Cerebellar nuclear complex (tissue), 1 donor: ENCODE measurements at places on chromosomes 13 and 19.

DNA sequence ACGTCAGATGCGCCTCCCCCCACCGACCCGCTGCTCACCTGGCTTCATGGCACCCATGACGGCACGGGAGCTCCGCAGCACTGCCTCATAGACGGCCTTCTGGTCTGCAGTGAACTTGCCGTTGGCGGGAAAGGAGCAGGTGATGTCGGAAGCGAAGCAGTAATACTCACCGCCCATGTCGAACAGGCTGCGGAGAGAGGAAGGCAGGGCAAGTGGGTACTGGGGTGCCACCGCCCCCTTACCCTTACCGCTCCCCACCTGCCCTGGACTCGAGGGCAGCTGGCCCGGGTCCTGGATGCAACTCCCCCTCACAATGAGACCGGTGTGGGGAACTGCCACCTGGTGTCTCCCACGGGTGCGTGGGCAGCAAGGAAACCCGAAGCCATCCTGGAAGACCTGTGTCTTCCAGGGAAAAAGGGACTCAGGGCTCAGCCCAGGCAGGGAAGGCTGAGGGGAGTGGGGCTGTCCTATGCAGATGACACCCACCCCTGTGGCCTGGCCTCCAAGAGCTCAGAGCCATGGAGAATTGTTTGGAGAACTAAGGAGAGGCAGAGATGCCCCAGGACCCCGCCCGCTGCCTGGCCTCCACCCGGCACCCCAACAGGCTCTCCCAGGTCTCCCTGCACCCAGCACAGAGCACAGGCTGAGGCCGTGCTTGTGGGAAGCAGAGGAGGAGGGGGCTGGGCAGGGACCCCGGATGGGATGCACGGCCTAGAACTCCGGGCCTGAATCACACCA is 28.3 kb downstream of the CEBPG start:
- DNase-seq: no peak

DNA sequence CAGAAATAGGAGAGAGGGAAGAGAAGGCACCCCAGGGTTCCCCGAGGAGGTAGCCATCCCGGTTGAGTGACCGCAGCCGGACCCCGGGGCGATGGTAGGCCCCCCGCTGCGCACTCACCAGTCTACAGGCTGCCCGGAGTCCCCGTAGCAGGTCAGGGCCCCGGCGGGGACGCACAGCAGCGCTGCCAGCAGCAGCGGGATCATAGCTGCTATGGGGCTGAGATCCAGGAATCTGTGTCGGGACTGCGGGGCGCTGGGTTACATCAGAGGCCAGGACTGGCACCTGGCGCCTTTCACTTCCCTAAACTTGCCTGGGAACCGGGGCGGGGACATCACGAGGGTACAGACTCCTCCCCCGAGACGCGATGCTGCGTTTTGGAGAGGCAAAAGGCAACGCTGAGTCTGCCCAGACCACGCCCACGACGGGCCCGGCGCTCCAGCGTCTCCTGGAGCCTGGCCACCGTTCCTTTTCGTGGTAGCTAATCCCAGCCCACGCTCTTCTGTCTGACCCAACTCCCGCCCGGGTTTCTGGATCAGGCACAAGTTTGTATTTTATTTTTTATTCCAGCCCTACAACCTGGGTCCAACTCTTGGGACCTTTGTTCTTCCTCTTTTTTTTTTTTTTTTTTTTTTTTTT is at the start of gene DNASE2:
DNASE2 (minus strand) TSS at position 278 of the 637 bp plus-strand sequence; CDS start at position 204, 74 bp downstream.
- DNase-seq: peak; percentile 45

- peak; percentile 37 for DNase-seq
Measured at GRCh38 chr13:112873851-112874750, 94.9 kb upstream of the MCF2L start.

DNA sequence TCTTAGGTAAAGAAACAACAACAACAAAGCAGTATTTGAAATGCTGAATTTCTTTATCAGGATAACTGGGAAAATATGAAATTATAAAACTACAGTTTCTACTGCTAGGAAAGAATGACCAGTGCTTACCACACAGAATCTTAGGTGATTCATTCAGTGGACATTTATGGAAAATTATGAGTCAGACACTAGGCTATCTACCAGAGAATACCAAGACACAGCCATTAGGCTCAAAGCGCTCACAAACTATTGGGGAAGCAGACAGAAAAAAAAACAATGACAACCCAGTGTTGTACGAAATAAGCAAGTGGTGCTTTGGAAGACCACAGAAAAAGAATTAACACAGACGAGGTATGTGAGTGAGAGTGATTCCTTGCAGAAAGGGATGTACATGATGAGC is 1019.5 kb downstream of the PCDH9 start:
- DNase-seq: no peak

GRCh38 chr19:56105090-56105701 is 15.9 kb downstream of the ZNF787 start:
- no peak for DNase-seq

- no peak for DNase-seq
Measured at GRCh38 chr13:109332506-109333499, 453.6 kb downstream of the IRS2 start.

- no peak for DNase-seq
Measured at GRCh38 chr13:99299256-99299919, 7.8 kb downstream of the GPR183 start.

DNA sequence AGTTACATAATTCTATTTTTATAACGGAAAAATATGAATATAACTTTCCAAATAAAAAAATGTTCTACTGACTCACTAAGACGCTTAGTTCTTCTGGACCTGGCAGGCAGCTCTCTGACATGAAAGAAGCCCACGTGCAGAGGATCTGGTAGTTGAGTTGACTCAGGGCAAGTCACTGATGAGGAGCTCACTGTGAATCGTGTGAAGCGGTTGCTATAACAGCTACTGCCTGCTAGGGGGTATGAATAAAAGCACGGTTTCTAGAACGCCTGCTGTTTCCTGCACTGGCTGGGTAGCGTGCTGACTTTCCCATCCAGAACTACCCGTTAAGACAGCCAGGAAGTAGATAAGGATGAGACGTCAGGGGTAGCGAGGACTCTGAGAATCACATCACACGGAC is 54.7 kb upstream of the WASF3 start:
- DNase-seq: no peak

DNA sequence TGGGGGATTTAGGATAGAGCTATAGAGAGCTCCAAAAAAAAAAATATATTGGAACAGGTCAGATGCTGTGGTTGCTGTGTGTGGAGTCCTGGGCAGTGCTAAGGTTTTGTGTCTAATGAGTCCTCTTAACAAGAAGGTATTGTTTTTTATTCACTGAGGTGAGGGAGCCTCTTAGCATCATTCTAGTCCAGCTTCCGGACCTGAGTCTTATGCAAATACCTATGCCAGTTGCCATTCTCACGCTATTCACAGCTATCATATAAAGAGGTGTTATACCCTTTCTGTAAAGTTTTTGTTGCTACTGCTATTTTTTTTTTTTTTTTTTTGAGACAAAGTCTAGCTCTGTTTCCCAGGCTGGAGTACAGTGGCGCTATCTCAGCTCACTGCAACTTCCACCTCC is 1.4 kb downstream of the NLRP2 start:
- DNase-seq: no peak

DNA sequence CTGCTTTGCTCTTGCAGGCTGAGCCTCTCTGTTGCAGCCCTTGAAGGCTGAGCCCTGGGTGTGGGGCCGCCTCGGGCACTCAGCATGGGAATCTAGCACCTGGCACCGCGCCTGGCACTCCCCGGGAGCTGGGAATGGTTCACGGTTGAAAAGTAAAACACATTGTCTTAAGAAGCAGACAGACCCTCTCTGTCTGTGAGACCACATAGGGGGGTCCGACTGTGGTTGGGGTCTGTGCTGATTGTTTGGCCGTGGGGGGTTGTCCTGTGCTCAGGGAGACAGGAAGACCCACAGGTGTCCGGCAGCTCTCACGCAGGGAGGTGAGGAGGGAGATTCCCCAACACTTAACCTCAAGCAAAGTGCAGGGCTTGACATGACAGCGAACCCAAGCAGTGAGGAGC is 64.8 kb downstream of the SOX1 start:
- no peak for DNase-seq

- DNase-seq: no peak
Measured at GRCh38 chr19:4233282-4233853, 4.0 kb downstream of the EBI3 start.

GRCh38 chr13:80037505-80037888 is 303.4 kb downstream of the SPRY2 start:
- DNase-seq: no peak

DNA sequence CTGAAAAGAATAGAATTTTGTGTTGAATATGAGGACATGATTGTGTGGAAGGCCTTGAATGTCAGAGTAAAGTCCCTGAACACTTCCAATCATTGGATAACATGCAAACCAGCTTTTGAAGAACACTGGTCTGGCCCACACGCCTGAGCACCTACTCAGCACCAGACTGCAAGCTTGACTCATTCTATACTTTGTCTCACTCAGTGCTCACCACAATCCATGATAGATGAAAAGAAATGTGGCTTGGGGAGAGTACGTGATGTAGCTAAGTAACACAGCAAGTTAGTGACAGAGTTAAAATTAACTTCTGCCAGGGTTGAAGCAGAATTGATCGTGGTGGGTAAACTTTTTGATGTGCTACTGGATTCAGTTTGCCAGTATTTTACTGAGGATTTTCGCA is 12.0 kb downstream of the DLEU7 start:
- no peak for DNase-seq

GRCh38 chr13:43116242-43116641 is 92.9 kb downstream of the DNAJC15 start:
- no peak for DNase-seq

GRCh38 chr13:83531022-83531421 is 351.3 kb downstream of the SLITRK1 start:
- no peak for DNase-seq

DNA sequence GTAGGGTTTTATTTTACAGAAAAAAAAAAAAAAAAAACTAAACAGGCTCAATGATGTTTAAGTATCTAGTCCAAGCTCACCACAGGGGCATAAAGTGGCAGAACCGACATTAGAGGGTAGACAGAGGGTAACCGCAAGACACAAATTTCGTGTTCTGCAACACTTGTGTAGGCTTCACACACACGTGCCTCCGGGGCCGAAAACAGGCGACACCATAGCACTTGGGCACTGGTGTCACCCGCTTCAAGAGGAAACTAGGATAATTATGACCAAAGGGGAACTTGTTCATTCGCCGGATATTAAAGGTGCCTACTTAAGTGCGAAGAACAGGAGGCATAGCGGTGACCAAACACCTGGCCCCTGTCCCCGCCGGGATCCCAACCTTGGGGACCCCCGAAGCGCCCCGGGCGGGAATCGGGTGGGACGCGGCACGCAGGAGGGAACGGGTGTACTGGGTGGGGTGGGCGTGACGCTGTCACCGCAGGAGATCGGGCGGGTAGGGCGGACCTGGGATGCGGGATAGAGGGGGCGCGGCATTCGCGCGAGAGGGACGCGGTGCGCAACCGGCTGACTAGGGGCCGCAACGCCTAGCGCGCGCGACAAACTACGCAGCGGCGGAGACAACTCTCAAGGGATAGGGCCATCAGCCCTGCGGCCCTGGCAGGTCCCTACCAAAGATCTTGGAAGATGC is 558 bp downstream of the MZT1 start:
- DNase-seq: no peak

- DNase-seq: no peak
Measured at GRCh38 chr19:10061717-10062310, 24.3 kb upstream of the SHFL start.

GRCh38 chr13:45490068-45490467 is 25.3 kb downstream of the COG3 start:
- DNase-seq: no peak
